Activated T-cell treated with anti-CD3 and anti-CD28 coated beads for 24 hours (primary cell): ENCODE measurements at places on chromosomes 5 and 9.

DNA sequence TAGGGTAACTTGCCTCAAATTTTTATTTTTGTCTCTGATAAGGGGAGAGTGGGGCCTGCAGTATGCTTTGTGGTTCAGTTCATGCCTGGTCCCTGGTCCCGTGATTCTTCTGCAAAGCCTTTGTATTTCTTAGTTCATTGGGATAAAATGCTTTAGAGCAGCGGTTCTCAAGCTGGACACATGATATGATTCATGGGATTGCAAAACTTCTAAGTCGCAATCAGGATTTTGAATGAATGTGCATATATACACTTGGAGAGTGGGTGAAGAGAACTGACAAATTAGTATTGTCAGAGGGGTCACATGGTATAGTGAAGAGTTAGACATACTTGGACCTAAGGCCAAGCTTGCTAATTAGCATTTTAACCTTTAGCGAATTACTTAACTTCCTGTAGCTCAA, 265.4 kb upstream of the KLF9 start:
- no peak for DNase-seq

DNA sequence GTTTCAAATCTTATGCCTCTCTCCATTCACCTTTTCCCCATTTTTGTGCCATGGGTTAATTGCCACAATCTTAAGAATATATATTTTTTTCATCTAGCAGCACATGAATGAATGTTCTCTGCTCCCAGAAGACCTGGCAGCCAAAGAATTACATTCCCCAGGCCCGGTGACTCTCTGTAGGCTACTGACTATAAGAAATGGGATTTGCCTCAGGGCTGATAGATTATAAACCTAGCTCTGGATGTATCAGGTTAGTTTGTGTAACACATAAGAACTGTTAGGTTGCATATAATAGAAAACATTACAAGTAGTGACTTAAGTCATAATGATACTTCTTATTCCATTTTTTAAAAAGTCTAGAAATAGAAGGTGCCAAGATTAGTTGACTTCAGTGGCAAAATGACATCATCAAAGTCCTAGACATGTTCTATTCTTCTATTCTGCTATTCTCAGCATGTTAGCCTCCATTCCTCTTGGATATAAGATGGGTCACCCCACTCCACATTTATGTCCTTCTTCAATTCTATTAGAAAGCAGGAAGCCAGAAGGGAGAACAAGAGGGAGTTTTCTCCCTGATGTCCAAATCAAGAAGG, 10.9 kb upstream of the ZNF474 start:
- no peak for DNase-seq

DNA sequence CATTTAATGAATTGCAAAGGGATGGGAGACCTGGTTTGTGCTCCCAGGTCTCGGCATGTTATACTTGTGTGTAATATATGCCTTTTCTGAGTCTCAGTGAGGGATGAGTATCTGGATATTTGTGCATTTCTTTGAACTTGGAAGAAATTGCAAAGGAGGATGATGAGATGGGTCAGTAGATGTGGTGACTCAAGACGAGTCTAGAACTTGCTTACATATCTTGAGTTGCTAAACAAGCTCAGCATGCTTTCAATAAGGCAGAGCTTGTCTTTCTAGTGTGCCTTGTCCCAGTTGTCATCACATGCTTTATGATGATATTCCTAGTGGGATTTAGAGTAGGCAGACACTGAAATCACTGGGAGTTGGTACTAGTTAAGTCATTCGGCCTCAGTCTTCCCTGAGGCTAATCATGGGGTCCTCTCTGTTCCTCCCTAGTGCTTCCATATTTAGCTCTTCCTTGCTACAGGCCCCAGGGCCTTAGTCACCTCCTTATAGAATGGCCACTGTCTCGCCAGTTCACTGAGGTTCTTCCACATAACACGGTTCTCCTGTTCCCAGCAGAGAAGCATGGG, 222.3 kb downstream of the ARRDC3 start:
- no peak for DNase-seq

DNA sequence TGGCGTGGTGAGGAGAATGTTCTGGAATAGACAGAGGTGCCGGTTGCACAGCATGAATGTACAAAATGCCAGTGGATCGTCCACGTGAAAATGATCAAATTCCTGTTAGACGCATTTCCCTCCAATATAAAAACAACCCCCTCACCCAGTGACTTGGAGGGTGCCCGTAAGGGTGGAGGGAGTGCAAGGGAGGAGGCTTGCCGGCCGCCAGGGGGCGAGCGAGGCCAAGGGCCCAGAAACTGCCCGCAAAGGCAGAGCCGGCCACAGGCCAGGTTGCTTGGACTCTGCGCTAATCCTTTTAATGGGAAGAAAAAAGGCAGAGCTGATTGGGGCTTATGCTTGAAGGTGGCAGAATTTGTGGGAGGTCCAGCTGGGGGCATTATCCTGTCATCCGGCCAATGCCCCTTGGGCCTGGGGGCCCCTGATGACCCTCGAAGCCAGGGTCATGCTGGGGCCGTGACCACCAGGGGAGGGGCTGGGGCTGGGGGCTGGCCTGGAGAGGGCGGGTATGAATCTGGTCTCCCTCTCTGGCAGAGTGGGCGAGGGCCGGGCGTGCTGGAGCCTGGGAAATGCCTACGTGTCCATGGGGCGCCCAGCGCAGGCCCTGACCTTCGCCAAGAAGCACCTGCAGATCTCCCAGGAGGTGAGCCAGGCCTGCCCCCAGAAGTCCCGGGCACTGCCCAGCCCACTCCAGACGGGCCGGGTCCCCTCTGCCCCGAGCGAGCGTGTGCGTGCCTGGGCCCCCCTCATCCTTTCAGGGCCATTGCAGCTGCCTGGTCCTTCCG, 12.0 kb downstream of the GPSM1 start:
- no peak for DNase-seq

DNA sequence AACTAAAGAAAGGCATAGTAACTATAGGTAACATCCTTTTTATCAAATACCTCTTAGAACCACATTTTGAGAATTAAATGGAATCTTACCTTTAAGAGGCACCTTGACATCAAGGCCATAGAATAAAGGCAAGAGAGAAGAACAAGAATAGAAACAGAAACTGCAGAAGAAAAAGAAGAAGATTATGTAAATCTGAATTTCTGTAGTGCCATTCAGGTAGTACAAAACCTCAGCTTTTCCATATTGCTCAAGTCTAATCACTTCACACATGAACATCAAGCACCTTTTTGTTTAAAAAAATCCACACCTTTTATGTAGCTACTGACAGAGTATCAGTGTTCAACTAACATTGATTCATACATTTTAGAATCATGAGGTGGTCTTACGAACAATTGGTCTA, 91.8 kb upstream of the DPYSL3 start:
- no peak for DNase-seq

DNA sequence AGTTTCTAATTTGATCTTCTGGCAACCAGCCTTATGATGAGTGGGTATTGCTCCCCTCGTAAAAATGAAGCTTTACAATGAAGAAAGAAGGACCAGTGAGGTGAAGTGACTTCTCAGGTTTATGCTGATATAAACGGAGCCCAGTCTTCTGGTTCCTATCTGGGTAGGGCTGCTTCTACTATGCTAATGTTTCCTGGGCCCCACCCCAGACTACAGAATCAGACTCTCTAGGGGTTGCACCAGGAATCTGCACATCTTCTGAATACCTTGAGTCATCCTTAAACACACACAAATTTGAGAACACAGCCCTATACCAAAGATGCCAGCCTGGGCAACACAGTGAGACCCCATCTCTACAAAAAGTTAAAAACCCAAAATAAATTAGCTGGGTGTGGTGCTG, 16.2 kb downstream of the BTF3 start:
- no peak for DNase-seq

DNA sequence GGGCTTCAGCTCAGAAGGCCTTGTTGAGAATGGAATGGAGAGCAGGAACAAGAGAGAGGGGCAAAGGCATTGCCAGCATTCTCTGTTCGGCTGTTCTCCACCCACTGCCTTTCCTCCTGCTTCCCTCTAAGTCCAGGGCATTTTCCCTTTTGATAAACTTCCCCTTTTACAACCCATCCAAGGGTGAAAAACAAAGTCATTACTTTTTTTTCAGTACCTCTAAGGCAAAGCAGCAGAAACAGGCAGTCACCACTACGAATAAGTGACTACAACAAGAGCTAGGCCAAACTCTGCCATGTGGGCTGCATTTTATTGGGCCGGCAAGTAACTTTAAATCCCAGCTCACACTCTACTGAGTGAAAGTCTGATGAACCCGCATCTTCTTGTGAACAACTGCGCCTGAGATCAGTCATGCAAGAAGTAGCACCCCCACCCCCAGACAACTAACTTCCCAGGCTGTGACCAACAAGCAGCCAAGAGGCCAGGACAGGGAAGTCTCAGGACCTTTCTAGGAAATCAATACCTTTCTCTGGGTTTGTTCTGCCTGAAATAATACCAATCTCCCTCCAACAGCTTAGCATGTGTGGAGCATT, 13.1 kb downstream of the IL7R start:
- no peak for DNase-seq

- DNase-seq = no peak
Observed at GRCh38 chr5:108556441-108557145, 174.7 kb upstream of the FBXL17 start.

DNA sequence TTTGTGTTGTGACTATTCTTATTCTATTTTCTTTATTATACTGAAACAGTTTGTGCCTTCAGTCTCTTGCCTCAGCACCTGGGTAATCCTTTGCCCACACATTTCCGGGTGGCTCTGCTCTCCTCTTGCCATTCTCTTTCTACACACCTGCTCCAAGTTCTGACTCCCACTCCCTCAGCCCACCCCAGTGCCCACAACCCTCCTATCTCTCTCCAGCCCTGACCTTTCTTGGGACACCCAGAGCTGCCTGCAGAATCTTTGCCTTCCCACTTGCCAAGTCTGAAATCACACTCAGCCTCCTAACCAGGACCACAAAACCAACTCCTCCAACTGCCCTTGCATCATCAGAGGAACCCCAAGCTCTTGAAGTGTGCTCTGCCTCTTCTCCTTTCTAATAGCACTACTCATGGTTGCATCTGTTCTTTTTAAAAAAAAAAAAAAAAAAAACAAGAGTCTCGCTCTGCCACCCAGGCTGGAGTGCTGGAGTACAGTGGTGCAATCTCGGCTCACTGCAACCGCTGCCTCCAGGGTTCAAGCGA, 4.1 kb downstream of the SWI5 start:
- no peak for DNase-seq

GRCh38 chr5:172795318-172795977, 24.5 kb upstream of the DUSP1 start:
- DNase-seq = no peak

DNA sequence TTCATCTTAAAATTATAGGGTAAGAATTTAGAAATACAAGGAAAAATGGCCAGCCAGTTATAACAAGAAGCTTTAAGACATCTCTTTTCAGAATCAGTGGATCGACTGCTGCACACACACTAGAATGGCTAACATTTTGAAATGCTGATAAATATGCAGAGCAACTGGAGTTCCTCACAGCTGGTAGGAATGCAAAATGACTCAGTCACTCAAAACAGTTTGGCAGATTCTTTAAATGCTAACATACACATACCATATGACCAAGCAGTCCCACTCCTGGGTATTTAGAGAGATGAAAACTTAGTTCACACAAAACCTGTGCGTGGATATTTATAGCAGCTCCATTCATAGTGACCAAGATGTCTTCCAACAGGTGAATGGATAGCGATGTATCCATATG, 23.2 kb upstream of the PSAT1 start:
- no peak for DNase-seq

- no peak for DNase-seq
Observed at GRCh38 chr9:99137225-99137624, 32.3 kb downstream of the TGFBR1 start.

- DNase-seq = no peak
Observed at GRCh38 chr9:95807326-95807947, 68.1 kb upstream of the ERCC6L2 start.

GRCh38 chr5:125961150-125961549, 462.1 kb upstream of the GRAMD2B start:
- DNase-seq = no peak

DNA sequence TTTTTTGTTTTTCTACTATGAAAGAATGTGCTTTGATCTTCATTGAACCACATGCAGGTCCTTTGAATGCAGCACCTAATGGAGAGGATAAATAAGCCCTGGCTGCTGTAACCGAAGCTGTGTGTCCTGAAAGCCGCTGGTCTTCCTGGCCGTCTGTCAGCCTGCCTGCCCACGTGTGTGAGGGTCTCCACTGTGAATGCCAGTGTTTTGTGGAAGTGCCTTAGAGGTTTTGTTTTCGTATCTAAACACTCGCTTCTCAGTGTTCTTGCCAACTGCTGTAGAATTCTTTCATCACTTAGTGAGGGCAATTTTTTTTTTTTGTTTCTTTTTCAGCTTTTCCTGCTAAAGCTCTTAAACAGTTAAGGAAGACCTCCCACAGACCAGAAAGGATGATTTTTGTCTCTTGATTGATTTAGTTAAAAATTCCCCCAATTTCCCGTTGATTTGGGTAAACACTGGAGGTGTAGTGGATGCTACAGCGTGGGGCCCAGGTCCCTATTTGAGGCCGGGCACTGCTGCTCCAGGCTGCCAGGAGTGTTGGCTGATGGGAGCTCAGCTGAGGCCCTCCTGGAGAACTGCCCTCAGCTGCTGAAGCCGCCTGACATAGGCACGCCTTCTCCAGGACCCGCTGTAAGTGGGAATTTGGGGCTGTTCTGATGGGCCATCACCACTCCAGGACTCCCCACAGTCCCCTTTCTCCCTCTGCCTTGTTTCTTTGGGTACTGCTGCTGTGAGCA, 29.2 kb upstream of the PTCH1 start:
- DNase-seq = no peak

DNA sequence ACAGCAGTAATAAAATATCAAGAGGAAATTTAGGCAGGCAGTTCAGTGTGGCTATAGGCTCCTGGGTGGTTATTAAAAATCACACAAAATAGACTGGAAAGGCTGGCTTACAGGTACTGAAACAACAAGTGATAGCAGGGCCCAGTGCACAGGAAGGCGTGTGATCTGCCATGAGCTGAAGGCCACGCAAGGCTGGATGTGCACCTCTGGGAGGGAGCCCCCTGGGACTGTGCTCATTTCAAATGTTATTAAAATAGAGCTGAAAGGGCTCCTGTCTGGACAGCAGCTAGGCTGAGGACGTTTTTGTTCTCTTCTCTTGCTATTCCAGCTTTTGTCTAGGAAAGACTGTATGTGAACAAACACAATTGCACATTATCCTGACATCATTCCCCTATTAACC, 324.3 kb upstream of the RFX3 start:
- no peak for DNase-seq

DNA sequence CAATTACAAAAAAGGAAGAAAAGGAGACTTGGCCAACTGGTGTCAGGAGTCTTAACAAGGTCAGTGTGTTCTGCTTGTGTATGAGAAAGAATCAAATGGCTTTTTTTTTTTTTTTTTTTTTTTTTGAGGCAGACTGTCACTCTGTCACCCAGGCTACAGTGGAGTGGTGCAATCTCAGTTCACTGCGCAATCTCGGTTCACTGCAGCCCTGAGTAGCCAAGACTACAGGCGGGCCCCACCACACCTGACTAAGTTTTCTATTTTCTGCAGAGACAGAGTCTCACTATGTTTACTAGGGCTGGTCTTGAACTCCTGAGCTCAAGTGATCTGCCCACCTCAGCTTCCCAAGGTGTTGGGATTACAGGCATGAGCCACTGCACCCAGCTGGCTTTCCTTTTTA, 3.1 kb upstream of the IL7R start:
- DNase-seq = no peak
